ENCODE measurements at places on chromosomes 16 and 17.
A peak's percentile ranks its signal among the peaks of the same experiment; 100 is the strongest.

GRCh38 chr16:84427553-84427952 lies 59.2 kb downstream of the ATP2C2 start:
- no peak for DNase-seq

GRCh38 chr17:35930211-35931065 lies at the start of gene RDM1:
RDM1 (minus strand) TSS chr17:35930773; CDS start chr17:35930727, 46 bp downstream.
- DNase-seq = peak; percentile 58

- DNase-seq = no peak
These were observed 130.6 kb downstream of the NLK start for GRCh38 chr17:28173031-28173561.

- DNase-seq = no peak
These were observed 136.4 kb upstream of the TMEM97 start for GRCh38 chr17:28182559-28182958.

DNA sequence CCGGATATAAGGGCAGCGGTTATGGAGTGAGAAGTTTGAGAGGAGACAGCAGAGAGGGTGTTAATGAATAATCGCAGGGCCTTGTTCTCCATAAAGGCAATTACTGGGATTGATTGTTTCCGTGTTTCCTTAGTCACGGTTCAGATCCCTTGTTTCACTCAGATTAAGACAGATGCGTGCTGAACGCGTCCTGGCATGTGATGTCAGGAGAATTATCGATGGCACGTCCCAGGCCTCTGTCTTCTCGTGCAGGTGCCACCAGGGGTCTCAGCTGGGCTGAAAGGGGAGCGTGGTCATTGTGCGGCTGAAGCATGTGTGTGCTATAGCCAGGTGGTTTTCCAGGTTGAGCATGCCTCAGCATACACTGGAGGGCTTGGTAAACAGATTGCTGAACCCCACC lies 142.4 kb upstream of the NOL11 start:
- no peak for DNase-seq

DNA sequence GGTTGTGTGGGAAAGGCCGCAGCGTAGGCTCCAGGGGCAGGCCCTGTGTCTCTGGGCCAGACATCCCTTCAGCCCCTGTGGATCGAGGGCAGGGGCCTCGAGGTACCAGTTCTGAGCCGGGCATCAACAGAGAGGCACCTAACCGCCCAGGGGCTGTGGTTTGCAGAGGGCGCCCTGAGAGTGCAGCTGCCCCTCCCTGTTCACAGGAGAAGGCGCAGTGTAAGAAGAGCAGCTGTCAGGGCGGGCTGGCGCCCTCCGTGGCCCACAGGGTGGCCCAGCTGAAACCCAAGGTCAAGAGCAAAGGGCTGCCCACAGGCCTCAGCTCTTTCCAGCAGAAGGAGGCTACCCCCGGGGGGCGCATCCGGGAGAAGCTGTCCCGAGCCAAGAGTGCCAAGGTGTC lies 56.5 kb downstream of the ACTG1 start:
- no peak for DNase-seq

DNA sequence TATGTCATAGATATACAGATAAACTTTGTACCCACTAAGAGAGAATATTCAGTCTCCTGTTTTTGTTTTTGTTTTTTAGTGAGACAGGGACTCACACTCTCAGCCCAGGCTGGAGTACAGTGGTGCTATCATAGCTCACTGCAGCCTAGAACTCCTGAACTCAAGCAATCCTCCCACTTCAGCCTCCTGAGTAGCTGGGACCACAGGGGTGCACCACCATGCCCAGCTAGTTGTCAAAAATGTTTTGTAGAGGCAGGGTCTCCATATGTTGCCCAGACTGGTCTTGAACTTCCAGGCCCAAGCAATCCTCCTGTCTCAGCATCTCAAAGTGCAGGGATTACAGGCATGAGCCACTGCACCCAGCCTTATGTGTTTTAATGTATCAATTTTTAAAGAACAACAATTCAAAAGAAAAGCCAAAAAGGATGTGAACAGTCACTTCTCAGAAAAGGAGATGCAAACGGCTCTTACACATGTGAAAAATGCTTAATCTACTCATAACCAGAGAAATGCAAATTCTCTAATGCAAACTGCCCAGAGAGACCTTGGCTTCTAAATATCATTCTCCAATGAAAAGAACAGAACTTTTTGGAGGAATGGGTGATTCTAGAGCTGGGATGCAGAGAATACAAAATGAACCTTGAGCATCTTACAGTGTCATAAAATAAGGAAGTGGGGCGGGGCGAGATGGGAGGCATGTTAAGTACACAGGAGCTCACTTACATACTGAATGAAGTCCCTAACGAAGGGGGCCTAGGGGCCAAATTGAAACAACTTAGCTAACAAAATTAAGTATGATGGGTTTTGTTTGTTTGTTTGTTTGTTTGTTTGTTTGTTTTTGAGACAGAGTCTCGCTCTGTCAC lies 7.3 kb upstream of the CMTM3 start:
- DNase-seq = no peak

DNA sequence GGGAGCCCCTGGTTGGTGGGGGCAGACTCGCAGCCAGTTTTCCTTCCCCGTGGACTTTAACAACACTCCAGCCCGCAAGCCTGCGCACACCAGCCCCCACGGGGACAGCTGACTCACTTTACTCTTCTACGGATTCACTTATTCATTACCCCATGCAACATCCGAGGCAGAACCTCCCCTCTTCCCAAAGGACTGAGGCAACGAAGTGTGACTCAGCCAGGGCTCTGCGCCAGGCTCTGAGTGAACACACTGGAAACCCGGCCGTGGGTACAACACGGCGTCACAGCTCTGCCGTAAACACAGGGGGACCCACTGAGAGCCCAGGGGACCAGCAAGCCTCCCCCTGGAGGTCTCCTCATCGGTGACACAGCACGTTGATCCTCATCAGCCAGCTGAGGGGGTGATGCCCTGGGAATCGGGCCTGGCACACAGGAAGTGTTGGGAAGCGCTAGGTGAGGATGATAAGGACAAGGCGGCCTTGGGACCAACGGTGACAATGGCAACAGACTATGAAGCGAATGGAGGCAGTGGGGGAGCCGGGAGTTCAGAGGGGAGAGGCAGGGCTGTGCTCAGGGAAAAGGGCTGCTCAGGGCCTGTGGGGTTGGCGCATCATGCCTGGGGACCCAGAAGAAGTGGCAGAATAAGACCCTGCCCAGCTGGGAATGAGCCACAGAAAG lies 14.6 kb downstream of the COTL1 start:
- DNase-seq = no peak

- no peak for DNase-seq
These were observed 83.2 kb upstream of the HSBP1 start for GRCh38 chr16:83724585-83724984.

DNA sequence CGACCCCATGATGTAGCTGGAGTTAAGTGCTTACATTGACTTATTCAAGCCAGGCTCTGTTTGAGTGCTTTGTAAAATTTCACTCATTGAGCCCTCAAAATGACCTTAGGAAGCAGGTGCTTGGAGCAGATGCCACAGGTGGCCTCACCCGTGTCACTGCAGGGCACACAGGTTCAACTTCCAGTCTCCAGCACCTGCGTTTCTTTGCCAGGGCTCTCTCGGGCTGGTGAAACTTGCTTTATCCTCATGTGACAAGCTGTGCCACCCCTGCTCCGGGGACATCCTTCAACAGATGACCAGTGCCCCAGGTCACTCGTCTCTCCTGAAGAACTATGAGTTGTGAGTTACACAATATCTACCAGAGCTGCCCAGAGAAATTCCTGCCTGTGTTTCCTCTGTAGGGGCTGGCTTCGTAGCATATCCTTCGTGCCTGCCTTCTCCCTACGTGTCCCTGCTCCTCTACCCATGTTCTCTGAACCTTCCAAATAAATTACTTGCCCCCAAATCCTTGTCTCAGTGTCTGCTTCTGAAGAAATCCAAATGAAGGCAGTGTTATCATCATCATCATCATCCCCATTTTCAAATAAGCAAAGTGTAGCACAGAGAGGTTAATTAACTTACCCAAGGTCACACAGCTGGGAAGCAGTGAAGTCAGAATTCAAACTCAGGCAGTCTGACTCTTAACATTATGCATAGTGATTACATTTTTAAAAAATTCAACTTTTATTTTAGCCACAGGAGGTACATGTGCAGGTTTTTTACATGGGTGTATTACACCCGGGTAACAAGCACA lies 352.5 kb downstream of the NPIPA8 start:
- no peak for DNase-seq

- no peak for DNase-seq
These were observed 238.7 kb downstream of the HAPSTR1 start for GRCh38 chr16:9330095-9330494.

- no peak for DNase-seq
These were observed 168.0 kb upstream of the RPH3AL start for GRCh38 chr17:520447-521182.

GRCh38 chr16:142405-142967 lies 4.0 kb upstream of the NPRL3 start:
- no peak for DNase-seq

DNA sequence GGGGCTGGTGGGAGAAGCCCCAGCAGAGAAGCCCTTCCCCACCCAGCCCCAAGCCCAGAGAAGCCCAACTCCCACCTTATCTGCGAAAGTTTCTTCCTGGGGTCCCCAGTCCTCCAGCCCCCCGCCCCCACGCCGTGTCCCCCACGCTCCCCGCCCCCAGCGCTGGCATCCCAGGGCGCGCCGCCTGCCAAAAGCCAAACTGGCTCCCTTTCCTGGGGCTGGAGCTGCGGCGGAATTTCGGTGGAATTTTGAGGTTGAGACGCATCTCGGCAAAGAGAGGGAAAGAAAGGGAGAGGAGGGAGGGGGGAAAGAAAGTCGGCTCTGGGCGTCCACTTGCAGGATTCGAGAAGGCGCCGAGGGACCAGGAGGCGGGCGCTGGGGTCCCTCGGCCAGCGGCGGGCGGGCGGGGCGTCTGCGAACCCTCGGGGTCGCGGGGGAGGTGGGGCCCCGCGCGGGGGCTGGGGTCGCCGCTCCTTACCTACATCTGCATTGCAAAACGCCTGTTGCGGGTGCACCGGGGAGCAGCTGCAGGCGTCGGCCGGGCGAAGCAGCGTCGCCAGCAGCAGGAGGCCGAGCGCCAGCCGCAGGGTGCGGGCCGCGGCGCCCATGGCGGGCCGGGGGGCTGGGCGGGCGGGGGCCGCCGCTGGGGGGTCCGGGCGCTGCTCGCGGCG lies 571 bp downstream of the TIMP2 start:
- DNase-seq = no peak

- DNase-seq = peak; percentile 29
These were observed 20.4 kb upstream of the CDYL2 start for GRCh38 chr16:80824623-80825364.

- no peak for DNase-seq
These were observed 98.1 kb downstream of the CDH11 start for GRCh38 chr16:65023802-65024201.

DNA sequence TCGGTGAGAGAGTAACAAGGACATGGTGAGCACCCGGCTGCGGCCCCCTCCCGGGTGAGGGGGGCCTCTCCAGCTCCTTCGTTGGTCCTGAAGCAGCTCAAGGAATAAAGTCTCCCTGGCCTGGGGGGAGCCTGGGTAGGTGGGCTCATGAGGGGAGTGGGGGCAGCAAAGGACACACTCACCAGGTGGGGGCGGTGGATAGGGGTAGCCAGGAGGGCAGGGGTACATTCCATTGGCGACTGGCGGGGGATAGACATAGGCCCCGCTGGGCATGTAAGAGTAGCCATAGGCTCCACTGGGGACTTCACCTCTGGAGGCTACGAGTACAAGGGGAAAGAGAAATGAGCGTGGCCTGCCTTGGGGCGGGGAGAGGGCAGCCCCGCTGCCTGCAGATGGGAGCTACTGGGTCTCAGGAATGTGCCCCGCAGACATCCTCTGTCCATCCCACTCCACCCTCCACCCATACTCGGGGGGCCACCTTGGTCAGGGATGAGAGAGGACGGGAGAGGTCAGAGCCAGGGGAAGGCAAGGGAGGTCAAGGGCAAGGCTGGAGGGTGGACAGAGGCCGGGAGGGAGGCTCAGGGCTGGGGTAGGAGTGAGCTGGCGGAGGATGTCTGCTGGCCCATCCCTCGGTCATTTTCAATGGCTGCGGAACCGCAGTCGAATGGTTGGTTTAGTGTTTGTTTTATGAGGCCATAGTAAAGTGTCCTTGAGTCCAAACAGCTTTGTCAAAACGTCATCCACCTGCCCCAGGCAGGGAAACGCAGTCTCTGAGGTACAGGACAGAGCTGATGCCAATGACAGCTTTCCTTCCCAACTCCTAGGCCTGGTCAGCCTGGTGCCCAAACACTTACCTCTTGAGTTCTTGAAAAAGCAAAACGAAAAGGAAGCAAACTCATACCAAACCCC lies 3.7 kb upstream of the UNC13D start:
- DNase-seq = no peak

DNA sequence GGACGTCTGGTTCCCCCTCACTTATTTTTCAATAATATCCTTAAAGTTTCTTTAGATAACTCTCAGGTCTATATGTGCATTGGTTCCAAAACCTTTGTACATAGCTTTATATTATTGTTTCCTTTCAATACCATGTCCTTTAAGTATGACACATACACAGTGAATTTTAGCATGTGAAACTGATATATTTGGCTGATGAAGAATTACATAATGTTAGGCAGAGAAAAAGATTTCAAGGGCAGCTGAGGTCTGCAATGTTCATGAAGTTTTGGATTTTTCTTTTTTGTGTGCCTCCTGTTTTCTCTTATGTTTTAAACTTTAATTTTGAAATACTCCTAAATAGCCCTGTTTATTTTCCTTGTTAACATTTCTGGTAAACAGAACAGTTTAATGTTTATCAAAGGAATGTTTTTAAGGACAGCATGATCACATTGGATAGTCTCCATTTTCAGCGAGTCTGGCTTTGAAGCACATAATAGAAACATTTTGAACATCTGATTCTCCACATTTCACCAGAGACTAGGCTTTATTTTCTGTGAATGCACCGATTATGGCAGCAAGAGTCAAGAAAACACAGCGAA lies 32.9 kb upstream of the FBXO47 start:
- DNase-seq = no peak

- DNase-seq = no peak
These were observed 13.1 kb downstream of the MPHOSPH6 start for GRCh38 chr16:82156761-82157533.

DNA sequence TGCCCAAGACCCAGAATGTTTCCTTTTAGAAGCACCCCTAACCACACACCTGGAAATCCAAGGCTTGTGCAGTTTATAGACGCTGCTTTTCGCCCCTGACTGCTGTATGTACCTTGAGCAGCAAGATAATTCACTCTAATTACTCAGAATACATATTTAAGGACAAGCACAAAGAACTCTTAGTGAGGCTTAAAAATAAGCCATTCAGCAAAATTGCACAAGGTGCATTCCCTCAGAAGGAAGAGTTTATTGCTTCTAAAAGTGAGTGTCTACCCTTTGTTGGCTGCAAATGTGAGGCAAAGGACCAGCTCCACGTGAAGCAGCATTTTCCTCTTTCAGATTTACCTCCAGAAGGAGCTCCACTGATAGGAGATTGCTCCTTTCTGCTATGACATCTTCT lies 208.4 kb downstream of the RBFOX1 start:
- no peak for DNase-seq

GRCh38 chr17:62880120-62880519 lies 72.0 kb upstream of the MARCHF10 start:
- no peak for DNase-seq

Measured in stimulated activated CD4-positive, alpha-beta T cell treated with anti-CD3 and anti-CD28 coated beads, TNF-alpha, amount 100 ng/mL, for 24 hours (primary cell).